Activated T-helper 1 cell treated with anti-CD3 and anti-CD28 coated beads, Interleukin-2, amount 50 U/mL, for 16 hours (primary cell): ENCODE measurements at places on chromosomes 5 and 9.

DNA sequence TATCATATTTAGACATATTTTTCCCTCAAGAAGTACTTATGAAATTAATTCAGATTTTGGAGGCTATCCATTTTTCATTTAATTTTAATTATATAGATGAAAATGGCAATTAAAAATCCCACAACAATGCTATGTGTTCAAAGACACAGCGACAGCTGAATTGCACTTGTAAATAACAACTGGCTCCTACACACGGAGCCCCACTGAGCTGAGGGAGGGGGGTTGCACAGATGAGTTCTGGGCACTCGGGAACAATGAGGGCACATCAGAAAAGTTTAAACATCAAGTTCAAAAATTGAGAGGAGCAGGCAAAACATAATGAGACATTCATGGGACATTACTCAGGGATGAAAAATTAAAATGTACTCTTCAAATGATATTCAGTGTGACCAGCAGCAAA is 104.9 kb downstream of the MARCHF3 start:
- no peak for DNase-seq

- DNase-seq = no peak
These were observed 22.1 kb upstream of the ROR2 start for GRCh38 chr9:91972076-91972626.

- DNase-seq = no peak
These were observed 412.6 kb downstream of the RASEF start for GRCh38 chr9:82650368-82650767.

DNA sequence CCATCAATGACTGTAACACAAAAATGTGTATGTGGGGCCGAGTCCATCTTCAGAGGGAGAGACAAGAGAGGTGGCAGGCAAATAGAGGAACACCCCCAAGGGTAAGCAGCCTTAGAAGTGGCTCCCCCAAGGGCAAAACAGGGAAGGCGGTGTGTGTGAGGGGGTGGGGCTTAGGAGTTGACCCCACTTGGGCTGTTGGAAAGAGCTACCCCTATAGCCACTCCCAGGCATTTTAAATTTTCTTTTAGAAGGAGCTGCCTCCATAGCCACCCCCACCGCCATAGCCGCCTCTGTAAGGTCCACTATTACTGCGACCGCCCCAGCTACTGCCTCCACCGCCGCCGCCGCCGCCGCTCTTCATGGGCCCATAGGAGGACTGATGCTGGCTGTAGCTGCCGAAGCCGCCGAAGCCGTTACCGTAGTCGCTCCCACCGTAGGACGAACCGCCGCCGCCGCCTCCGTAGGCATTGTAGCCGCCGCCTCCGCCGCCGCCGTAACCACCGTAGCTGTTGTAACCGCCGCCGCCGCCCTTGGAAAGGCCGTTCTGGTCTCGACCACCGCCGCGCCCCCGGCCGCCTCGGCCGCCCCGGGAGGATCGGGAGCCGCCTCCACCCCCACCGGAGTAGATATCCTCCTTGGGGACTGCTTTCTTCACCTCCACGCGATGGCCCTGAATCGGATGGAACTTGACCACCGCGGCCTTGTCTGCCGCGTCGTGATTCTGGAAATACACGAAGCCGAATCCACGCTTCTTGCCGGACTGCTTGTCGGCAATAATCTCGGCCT is 1.1 kb downstream of the HNRNPA0 start:
- peak; percentile 22 for DNase-seq

- no peak for DNase-seq
These were observed 220.1 kb downstream of the FAM114A2 start for GRCh38 chr5:153818626-153819025.

- DNase-seq = no peak
These were observed 65.0 kb downstream of the HSD17B3 start for GRCh38 chr9:96236854-96237550.

GRCh38 chr5:95163079-95163478 is 121.8 kb downstream of the MCTP1 start:
- DNase-seq = no peak

GRCh38 chr5:99063737-99064136 is 134.9 kb upstream of the CHD1 start:
- DNase-seq = no peak

GRCh38 chr9:106918825-106919509 is 56.0 kb downstream of the ZNF462 start:
- DNase-seq = no peak

- DNase-seq = no peak
These were observed 238.2 kb downstream of the PBX3 start for GRCh38 chr9:125985142-125985997.

GRCh38 chr5:159449925-159450324 is 119.6 kb upstream of the IL12B start:
- DNase-seq = no peak

- no peak for DNase-seq
These were observed 593.7 kb downstream of the SEMA5A start for GRCh38 chr5:8952147-8952546.

DNA sequence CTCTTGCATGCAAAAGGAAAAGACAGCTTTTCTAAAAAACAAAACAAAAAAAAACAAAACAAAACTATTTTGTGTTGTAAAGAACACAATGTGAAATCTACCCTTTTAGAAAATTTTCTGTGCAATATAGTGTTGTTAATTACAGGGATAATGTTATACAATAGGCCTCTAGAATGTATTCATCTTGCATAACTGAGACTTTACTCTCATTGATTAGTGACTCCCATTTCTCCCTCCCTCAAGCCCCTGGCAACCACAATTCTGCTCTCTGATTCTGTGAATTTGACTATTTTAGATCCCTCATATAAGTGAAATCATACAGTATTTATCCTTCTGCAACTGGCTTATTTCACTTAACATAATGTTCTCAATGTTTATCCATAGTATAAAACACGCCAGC is 234.1 kb downstream of the TMEM161B start:
- DNase-seq = no peak

GRCh38 chr9:35956651-35957050 is 1.3 kb downstream of the OR2S2 start:
- no peak for DNase-seq

DNA sequence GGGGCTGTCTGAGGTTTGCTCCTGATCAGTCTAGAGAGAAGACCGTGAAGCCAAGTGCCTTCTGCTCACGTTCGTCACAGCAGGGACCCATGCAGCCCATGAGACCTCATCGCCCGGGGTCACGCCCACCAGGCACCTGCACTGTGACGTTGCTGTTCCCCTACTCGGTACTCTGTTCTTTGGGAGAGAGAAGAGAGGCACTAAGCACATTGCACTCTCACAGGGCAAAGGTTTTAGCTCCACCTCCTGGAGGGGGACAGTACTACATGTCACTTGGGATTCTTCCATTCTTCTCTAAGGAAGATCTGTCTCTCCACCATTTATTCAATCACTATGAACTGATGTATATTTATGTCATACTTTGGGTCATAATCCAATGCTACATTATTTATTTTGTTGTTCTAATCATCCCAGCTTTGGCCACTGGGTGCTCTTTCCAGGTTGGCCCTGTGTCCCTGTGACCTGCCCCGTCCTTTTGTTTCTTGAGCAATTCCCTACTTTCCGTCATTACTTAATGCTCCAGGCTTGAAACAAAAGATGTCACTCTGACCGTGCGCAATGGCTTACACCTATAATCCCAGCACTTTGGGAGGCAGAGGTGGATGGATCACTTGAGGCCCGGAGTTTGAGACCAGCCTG is 31.4 kb upstream of the BRD3 start:
- DNase-seq = no peak

GRCh38 chr5:76831110-76831452 is 12.3 kb downstream of the F2RL1 start:
- DNase-seq = no peak

DNA sequence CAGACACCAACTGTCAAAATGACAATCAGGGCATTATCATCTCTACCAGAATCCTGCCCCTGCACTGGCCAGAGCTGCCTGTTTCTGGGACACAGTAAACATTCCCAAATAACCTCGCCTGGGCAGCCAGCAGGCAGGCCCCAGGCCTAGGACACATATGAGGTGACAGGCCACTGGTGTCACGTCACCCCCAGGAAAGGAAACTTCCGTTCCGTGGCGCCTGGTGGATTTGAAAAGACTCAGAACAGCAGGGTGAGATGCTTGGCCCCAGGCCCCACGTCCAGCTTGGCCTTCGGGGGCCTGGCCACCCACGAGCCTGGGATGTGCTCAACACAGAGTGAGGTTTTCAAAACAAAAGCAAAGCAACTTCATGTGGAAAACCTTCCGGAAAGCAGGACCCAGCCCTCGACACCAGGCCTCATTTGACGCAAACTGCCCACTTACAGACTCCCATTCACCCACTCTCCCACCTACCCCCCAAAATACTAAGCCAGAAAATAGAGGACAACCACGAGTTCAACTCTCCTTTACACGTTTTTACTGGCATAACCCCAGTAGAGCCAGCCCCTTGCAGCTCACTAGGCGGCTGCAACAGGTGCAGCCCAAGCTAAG is 1.2 kb downstream of the SEMA4D start:
- no peak for DNase-seq

GRCh38 chr9:116334546-116335150 is 181.1 kb downstream of the PAPPA start:
- DNase-seq = no peak

- DNase-seq = no peak
These were observed 85.2 kb downstream of the ARSB start for GRCh38 chr5:78899922-78900362.

DNA sequence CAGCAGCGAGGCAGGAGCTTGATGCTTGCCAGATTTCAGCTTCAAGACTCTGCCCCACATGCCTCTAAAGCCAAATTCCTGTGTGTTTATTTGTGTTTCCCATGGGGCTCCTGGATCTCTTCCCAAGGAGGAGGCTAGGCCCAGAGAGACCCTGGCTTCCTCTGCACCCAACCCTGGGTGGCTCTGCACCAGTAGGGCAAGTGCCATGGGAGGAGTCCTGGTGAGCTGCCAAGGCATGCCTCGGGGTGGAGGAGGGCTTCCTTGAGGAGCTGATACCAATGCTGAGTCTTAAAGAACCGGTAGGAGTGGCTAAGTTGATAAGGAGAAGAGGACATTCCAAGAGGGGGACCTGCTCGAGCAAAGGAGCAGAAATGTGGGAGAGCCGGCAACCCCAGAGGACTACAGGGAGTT is 6.8 kb upstream of the TIFAB start:
- no peak for DNase-seq

DNA sequence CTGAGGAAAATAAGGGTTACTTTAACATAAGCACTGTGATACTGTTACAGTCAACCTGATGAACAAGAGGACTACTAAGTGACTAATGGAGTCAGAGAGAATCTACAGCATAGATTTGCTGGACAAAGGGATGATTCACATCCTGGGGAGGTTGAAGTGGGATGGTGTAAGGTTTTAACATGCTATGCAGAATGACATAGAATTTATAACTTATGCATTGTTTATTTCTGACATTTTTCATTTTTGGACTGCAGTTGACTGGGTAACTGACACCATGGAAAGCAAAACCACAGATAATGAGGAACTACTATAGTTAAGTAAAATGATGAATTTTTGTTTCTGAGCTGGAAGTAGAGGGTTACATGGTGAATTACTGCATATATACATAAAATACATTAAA is 389.2 kb downstream of the MAT2B start:
- no peak for DNase-seq

- DNase-seq = no peak
These were observed 95.0 kb upstream of the SLC25A48 start for GRCh38 chr5:135739383-135739981.

- no peak for DNase-seq
These were observed 58.1 kb downstream of the PIP5K1B start for GRCh38 chr9:68763104-68763503.

DNA sequence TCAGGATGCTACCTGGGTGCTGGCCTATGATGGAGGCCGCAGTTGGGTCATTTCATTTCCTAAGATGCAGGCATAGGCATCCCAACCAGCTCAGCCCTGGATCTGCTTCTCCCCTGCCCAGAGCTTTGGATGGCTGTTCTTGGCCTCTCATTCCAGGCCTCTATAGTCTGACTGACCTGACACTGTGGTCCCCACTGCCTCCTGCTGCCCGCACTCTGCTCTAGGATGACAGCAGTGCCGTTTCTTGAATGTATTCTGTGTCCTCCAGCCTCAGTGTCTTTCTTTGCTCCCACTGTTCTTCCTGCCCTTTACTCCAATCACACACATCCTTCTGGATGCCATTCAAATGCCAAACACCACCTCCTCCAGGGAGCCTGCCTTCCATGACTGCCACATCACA is 235.7 kb downstream of the HSPA4 start:
- DNase-seq = no peak

DNA sequence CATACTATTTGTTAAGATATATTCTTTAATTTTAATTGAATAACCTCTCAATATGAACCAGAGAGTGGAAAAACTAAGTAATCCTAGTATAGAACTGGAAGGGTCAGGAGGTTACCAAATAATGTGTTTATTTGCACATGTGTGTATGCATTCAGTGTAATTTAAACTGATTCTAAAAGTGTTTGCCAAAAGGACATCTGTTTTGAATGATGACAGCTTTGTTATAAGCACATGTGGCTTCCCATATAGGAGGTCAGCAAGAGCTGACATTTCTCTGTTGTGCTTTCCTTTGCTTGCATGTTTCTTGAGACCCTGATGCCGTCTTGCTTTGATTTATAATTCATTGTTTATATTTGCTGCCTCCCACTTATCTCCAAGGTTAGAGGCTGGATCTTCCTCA is 383.4 kb downstream of the BRINP1 start:
- DNase-seq = no peak

- no peak for DNase-seq
These were observed 19.6 kb upstream of the ENC1 start for GRCh38 chr5:74660140-74660539.
